ENCODE measurements at places on chromosomes 6 and 20.

- DNase-seq, result no peak
Measured at GRCh38 chr6:121335087-121336008, 1.1 kb upstream of the TBC1D32 start.

DNA sequence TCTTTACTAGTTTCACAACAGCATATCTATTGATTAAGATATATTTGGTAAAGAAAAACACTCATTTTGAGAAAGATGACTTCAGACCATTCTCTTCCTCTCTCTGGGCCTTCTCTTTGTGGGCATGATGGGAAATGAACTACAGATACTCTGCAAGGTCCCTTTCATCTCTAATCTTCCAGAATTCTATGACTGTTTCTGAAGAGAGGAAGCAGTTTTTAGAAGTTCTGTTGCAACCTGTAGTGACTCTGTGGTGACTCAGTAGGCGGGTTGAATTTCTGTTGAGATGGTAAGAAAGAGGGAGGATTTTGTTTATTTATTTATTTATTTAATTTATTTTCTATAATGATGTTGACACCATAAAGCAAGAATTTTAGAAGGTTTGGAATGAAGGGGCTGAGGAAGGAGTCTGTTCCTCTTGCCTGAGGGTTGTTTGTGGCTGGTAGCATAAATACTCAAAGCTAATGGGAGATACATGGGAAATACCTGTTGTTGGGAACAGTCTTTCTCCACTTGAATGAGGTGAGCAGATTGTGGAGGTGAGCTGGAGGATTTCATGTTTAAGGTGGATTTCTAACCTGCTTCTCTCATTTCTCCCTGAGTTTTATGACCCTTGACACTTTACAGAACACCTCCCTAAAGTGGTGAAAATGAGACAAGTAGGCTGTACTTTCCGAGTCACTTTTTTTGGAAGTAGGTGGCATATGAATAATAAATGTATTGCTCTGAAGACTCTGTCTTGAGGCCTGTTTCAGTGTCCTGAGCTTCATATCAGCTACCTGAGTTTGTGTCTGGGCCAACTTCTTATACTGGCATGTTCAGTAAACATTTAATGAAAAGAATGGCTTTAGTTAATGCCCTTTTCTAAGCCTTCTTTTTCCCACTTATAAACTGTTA lies 15.0 kb downstream of the ACSS2 start:
- DNase-seq, result peak; percentile 28

DNA sequence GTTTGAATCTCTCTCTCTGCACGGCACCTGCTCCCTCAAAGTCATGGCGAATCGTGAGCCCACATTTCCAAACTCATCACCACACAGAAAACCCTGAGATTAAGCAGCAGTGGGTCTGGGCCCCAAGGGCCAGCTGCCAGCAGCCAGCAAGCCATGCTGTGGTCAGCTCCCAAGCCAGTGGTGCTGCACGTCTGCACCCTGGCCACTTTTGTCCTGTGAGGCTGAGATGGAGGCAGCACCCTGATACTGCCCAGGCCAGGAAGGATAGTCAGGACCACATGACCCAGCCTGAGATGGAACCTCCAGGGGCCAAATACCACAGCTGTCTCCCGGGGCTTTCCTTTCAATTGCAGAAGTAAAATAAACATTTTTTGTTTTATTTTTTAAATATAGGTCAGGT lies 93.9 kb downstream of the PRND start:
- no peak for DNase-seq

DNA sequence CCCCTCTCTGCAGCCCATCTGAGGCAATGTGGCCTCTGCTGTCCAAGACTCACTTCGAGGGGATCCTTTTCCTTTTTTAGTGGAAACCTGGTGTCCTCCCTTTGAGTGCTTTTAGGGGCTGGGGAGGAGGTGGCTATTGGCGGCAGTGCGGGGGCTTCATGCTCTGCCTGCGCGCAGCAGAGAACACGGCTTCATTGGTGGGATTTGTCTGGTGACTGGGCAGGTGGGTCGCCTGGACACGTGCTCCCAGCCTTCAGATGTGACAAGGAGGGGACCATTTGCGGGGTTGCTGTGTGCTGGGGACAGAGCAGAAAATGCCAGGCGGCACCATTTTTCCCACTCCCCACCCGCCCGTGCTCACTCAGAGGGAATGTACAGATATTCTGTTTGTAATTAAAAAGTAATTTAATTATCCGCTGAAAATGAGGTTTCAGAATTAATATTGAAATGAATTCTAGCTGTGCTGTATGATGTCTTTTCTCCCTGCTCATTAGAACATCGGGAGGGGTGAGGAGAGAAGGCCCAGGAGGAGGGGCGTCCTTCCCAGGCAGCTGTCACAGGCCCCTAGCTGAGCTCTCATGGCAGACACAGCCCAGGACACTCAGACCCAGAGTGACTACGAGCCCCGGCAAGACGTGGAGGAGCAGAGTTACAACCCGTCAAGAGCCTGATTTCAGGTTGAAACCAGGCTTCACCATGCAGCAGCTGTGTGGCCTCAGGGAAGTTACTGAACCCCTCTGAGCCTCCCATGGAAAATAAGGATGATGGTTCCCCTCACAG lies 417.2 kb upstream of the SULF2 start:
- no peak for DNase-seq

DNA sequence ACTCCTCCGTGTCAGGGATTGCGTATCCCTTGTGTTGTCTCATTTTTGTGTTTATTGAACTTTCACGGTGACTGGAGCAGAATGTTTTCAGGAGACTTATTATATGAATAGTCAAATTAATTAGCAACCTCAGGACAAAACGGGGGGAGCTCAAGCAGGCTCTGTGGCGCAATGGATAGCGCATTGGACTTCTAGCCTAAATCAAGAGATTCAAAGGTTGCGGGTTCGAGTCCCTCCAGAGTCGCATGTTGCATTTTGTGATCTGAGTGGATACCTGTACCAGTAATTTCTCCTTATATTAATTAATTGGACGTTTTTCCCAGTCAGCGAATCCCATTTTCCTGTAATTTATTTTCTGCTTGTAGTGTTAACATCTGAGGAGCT lies 89.1 kb upstream of the ZNF184 start:
- DNase-seq, result no peak

- no peak for DNase-seq
Measured at GRCh38 chr20:54218470-54218869, 10.6 kb downstream of the PFDN4 start.

GRCh38 chr20:48754292-48754691 lies 73.5 kb downstream of the PREX1 start:
- no peak for DNase-seq

- DNase-seq, result no peak
Measured at GRCh38 chr20:34693414-34693813, 10.7 kb upstream of the TP53INP2 start.

DNA sequence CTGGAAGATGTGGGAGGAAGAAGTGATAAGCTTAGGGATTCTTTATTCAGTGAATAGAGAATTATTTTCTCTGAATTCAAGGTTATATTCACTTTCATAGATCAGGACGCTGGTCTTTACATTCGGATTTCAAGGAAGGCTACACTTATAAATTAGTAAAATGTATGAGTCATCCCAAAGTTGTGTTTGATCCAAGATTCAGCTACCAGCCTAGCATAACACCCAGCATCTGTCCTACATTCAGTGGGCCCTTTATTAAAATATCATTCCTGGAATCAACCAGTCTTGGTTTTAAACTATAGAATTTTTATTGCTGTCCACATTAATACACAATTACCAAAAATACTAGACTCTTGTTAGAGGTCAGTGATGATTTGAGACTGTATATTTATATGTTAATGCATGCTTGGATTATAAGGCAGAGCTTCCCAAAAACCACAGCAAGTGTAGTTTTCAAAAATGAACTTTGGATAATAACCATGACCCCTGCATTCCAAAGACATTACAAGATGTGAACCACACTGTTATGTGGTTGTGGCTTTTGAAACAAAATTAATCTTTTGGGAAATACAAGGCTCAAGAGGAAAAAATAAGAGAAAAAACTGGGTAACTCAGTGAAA lies 210.7 kb upstream of the CNR1 start:
- DNase-seq, result peak; percentile 41

DNA sequence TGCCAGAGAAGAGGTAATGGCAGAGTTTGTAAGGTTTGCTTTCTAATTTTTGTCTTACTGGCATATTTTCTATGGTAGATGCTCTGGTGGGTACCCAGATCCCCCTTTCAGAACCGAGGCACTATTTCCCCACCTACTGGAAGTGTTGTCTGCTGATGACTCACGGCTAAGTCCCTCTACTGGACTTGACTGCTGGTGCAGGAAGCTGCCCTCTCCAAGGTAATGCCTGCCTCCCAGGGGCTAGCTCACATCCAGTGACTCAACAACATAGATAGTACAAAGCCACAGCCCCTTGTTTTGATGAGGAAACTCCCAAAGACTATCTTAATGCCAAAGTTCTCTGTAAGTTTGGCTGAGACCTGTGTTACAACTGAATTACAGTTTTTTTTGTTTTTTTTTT lies 285.4 kb upstream of the FLRT3 start:
- DNase-seq, result no peak

DNA sequence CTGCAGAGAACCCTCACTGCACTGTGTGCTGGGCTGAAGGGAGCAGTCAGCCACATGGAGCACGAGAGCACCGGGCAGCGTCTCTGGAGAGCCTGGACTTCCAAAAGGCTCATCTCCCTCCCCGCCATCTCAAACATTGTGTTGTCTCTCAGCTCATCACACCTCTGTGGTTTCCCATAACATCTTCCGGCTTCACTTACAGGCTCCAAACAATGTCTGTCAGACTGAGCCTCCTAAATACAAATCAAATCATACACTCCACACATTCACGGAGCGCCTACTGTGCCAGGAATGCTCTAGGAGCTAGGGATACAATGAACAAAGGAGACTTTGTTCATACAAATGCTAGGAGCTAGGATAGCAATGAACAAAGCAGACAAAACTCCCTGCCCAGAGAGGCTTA lies 398.0 kb downstream of the RNGTT start:
- no peak for DNase-seq

DNA sequence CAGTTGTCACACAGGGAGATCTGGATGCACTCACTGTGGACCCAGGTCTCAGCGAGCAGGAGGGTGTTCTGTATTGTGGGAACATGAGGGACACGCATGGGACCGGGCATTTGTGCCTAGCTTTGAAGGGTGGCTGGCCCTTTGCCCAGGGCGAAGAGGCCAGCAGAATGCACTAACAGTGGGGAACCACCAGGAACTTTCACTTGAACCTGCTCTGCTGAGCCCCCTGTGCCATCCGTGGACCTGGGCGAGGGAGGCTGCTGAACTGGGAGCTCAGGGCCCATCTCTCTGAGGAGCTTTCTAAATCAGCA lies 1.2 kb upstream of the ULBP2 start:
- DNase-seq, result no peak

DNA sequence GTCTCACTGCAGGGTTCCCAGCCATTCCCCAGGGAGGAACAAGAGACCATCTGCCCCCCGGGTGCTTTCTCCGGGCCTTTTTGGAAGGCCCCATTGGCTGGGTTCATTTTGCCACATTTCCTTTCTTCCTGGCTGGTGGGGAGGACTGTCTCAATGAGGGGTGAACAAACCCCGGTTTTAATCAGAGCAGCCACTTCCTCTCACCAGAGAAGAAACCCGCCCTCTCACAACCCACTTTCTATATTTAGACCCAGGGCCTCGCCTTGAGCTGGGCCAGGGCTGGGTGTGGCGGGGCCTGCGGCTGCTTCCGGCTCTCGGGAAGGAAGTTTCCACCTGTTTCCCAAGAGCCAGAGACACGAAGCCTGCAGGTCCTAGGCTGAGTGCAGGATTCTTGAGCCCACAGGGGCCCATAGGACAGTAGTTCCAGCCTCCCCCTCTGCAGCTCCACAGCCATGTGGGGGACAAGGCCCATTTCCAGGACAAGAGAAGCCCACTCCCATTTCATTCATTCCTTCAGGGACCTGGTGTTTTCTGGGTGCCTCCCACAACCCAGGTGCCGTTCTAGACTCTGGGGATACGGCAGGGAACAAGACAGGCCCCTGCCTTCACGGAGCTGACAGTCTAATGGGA lies 41.8 kb downstream of the RBM38 start:
- DNase-seq, result no peak

- DNase-seq, result peak; percentile 35
Measured at GRCh38 chr20:11235058-11235457, 561.3 kb upstream of the JAG1 start.

- peak; percentile 70 for DNase-seq
Measured at GRCh38 chr6:26336355-26337198, 28.4 kb upstream of the BTN3A2 start.

GRCh38 chr6:113825781-113826180 lies 31.4 kb upstream of the MARCKS start:
- DNase-seq, result no peak

- DNase-seq, result no peak
Measured at GRCh38 chr6:109295109-109295773, 87.0 kb downstream of the CD164 start.

GRCh38 chr20:10356628-10357027 lies 77.4 kb downstream of the MKKS start:
- no peak for DNase-seq

DNA sequence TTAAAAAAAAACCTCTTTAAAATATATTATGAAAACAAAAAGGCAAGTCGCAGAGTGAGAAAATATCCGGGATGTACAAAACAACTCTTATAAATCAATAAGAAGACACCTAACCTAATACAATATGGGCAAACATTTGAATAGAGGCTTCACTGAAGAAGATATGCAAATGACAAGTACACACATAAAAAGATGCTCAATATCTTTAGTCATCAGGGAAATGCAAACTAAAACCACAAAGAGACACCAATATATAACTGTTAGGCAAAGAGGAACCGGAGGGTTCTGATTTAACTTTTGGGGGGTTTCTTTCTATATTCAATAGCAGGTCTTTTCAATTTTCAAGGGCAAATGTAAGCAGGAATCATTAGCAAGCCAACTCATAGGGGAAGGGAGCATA lies 480.7 kb upstream of the SPTLC3 start:
- DNase-seq, result no peak

GRCh38 chr6:96836631-96837080 lies 621 bp downstream of the GPR63 start:
- no peak for DNase-seq

GRCh38 chr6:6696867-6697531 lies 108.5 kb downstream of the LY86 start:
- peak; percentile 48 for DNase-seq

DNA sequence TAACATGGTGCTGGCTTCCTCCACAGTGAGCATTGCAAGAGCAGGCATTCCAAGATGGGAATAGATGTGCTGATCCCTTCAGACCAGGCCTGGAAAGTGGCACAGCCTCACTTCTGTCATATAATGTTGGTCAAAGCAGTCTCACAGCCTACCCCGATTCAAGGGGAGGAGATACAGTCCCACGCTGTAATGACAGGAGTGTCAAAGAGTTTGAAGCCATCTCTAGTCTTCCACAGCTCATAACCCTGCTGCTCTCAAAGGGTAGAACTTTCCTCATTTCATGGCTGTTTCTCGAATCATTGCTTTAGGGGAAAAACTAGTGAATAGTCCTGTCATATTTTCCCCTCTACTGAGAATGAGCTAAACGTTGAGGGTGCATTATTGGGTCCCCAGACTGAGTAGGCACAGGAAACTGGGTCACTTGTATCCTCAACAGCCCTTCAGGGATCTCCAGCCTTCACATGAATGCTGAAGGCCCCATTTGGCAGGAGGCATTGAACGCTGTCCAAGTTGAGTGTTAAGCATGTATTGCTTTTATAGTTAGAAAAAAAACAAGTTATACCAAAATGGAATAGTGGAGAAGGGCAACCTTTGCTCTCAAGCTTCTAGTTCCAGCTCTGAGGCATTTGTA lies 27.3 kb downstream of the DTD1 start:
- no peak for DNase-seq

GRCh38 chr6:89186762-89187161 lies 30.4 kb downstream of the GABRR1 start:
- no peak for DNase-seq

GRCh38 chr20:22675341-22675740 lies 91.0 kb upstream of the FOXA2 start:
- DNase-seq, result no peak

GRCh38 chr6:43275801-43276576 lies 22.1 kb upstream of the SLC22A7 start:
- no peak for DNase-seq
